ENCODE measurements at places on chromosomes 3 and 15.

- no peak for DNase-seq
Measured at GRCh38 chr3:171239757-171240503, 213.4 kb upstream of the SLC2A2 start.

GRCh38 chr3:192835818-192836815 is 81.5 kb downstream of the MB21D2 start:
- DNase-seq, result no peak

DNA sequence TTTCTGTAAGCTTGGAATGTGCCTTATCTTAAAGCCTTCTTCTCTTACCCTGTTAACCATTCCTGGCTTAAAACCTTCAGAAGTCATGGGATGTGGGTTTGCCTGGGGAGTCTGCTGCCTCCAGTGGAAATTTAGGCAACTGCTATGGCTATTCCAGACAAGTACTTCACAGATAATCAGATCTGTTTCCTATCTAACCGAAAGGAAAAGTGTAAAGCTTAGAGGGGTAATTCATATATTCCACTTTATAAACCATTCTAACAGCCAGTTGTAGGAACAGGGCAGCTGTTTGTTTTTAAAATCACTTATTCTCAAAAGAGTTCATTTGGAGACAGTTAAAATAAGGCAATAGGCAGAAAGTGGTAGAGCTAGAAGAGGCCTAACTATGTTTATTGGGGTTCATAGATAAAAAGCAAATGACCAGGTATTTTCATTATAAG is 219.9 kb downstream of the TCF12 start:
- peak; percentile 79 for DNase-seq

DNA sequence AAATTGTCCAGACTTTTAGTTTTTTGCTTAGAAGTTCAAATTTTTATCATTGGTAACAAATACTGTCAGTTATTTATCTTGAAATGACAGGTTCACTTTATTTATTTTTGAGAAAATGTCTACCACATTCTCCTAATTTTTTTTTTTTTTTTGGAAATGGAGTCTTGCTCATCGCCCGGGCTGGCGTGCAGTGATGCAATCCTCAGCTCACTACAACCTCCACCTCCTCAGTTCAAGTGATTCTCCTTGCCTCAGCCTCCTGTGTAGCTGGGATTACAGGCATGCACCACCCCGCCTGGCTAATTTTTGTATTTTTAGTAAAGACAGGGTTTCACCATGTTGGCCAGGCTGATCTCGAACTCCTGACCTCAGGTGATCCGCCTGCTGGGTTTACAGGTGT is 16.1 kb upstream of the EBLN2 start:
- peak; percentile 68 for DNase-seq

GRCh38 chr3:54274607-54275006 is 152.3 kb downstream of the CACNA2D3 start:
- no peak for DNase-seq

DNA sequence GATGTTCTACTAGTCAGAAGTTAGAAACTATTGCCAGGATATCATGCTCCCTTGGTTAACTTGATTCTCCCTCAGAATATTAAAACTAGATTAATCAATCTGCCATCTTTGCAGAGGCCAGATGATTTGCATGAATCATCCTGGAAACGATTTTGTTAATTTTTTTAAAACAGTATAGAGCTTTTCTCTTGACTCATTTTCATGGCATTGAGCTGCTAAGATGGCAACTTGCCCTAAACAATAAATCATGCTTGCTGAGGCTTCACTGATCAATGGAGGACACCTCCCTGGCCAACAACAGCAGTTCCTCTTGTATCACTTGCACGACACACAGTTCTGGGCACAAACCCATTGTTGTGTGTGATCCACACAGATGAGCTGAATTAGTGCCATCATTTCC is 109.1 kb downstream of the COL6A6 start:
- DNase-seq, result peak; percentile 7

DNA sequence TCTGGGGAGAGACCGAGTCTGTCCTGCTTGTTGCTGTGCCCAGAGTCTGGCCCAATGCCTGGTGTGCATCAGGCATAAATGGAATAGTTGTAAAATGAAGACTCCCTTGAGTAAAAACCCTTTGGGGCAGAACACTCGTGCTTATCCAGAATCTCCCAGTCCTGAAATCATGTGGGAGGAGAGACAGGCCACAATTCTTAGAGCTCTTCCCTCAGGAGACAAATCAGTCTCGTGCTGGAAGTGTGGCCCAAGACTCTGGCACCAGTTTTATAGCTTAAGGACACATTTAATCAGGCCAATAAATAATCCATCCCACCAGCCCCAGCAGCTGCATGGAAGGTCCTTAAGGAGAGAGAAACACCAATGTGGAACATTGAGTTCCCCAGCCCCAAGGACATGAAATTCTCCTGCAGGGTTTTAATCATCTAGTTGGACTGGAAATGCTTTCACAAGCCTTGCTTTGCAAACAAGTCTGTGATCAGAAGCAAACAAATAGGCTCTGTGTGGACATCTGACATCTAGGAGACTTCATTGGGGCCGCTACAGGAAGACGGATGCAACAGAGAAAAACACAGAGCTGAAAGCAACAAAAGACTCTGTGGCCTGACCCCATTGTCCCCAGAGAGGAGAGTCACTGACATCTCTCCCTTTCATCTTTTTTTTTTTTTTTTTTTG is 70.4 kb downstream of the LSM3 start:
- DNase-seq, result no peak

- no peak for DNase-seq
Measured at GRCh38 chr3:194036842-194037241, 99.1 kb upstream of the HES1 start.
